ENCODE measurements at places on chromosomes 1 and 21.

- DNase-seq: no peak
Observed at GRCh38 chr1:40383095-40383487, 9.6 kb downstream of the SMAP2 start.

DNA sequence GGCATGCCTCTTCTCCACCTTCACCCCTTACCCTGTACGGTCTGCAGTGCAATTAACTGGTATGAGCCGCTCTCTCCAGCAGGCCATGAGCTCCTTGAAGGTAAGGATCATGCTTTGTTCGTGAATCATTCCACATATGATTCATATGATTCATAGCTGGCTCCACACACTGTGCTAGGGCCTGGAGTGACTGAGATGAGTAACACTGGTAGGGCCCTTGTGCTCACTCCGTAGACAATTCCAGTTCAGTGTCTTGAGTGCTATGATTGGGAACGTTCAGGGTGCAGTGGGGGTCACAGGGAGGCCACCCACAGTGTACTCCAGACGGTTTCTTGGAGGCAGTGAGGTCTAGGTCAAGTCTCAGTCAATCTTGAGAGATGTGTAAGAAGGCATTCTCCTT, 239.8 kb downstream of the LMX1A start:
- DNase-seq: no peak

- DNase-seq: no peak
Observed at GRCh38 chr1:151720125-151720524, 1.2 kb upstream of the RIIAD1 start.

DNA sequence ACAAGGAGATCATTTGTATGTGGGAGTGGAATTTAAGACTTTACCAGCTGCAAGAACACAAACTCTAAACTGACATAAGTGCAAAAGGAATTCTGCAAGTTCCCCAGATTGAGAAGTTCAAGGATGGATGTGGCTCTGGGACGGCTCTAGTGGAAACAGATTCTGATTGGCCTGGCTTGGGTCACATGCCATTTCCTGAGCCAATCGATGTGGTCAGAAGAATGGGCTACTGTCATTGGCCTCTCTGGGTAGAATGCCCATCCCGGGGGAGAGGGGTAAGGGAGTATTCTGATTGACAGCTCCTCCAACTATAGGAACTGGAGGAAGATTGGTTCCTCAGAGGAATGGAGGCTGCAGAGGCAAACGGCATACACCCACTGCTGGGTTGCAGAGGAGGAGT, 6.0 kb upstream of the IFNLR1 start:
- no peak for DNase-seq

GRCh38 chr1:238396140-238396539, 505.4 kb upstream of the ZP4 start:
- no peak for DNase-seq

DNA sequence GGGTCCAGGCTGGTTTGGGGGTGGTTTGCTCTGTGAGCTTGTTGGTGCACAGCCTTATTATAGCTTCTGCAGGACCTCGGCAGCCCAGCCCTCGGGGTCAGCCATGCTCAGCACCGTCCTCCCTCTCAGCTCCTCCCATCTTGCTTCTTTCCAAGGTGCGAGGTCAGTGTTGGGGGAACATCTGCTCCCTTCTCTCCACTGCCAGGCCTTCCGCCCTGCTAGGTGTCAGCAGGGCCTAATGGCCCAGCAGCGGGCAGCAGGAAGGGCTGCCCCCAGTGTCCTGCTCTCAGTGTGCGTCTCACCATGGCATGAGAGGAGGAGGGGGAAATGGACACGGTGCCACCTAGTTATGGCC, 36.5 kb upstream of the LRRC3 start:
- DNase-seq: no peak

- DNase-seq: no peak
Observed at GRCh38 chr1:111272081-111272480, 18.6 kb upstream of the CHIA start.

- no peak for DNase-seq
Observed at GRCh38 chr1:11523261-11523660, 44.3 kb downstream of the DISP3 start.

GRCh38 chr1:213166852-213167251, 115.8 kb downstream of the RPS6KC1 start:
- DNase-seq: no peak

GRCh38 chr1:19328486-19328885, 16.4 kb downstream of the SLC66A1 start:
- no peak for DNase-seq

DNA sequence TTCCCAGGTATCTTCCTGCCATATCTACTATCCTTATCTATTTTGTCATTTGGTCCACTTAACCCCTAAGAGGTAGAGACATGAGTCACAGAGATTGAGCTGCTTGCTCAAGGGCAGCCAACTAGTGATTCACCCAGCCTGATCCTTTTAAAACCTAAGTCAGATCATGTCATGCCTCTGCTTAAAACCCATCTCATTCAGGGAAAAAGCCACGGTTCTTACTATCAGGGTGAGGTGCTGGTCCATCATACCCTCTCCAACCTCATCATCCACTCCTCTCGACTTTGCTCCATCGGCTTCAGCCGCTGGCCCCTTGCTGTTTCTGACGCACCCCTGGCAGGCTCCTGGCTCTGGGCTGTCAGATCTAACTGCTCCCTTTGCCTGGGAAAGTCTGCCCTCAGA, 14.4 kb upstream of the PPP1R15B start:
- DNase-seq: no peak

GRCh38 chr1:44531785-44532566, 126.9 kb downstream of the RNF220 start:
- DNase-seq: no peak

DNA sequence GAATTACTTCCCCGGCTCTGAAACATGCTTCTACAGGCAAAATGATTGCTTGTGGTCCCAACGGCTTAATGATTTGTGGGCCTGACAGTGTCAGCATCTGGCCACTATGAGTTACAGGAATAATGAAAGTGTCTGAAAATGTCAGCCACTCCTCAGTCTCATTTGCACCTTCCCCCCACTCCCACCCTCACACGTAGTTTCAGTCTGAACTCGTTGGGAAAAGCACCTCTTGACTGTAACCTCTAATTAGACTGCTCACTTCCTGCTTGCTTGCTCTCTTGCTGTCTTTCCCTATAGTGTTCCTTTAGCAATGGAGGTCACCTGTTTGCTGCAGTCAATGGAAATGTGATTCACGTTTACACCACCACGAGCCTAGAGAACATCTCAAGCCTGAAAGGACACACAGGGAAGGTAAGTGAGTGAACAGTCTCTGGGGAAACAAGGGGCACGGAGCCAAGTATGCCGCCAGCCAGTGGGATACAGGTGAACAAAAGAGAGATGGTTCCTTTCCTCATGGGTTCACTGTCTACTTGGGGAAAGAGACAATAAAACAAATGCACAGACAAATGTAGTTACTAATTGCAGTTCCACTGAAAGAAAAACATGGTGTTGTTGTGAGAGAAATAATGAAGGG, 27.1 kb downstream of the CFAP57 start:
- no peak for DNase-seq

- DNase-seq: no peak
Observed at GRCh38 chr1:44170281-44170823, 28.9 kb upstream of the KLF18 start.

GRCh38 chr1:67059346-67059745, 5.4 kb upstream of the SLC35D1 start:
- DNase-seq: no peak

- no peak for DNase-seq
Observed at GRCh38 chr1:200518524-200518923, 102.0 kb downstream of the KIF14 start.

DNA sequence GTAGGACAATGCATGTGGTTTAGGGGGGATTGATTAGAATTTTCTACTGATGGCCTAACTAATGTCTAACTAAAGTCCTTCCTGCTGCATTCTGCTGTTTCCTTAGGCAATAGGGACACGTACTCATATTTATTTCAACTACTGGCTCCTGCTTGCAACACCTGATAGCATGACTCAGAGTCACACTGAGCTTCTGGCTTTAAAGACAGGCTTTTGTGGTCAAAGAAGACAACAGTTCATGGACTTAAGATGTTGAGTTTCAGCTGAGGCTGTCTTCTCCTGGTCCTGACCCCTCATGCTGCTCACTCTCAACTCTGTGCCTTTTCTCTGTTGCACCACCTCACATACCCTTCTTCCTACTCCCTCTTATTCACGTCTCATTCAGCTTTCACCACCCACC, 29.1 kb upstream of the TRABD2B start:
- no peak for DNase-seq

DNA sequence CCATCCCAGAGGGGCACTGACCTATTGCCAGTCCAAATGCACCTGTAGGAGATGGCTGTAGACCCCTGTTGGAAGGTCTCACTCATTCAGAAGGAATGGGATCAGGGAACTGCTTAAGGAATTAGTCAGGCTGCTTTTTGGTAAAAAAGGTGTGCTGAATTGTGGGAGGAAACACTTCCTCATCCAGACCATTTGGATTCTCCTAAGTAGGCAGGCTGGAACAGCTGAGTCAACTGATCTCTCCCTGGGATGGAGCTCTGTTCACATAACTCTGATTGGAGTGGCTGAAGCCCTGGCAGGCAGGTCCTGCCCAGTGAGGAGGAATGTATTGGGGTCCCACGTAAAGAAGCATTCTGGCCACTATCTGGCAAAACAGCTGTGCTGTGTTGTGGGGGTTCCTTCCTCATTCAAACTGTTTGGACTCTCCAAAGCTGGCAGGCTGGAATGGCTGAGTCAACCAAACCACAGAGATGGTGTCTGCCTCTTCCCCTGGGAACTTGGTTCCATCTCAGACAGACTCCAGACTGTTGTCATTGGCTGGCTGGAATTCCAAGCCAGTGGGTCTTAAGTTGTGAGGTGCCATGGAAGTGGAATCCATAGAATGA, 70.7 kb upstream of the PDC start:
- DNase-seq: no peak

- DNase-seq: no peak
Observed at GRCh38 chr1:11780380-11781147, 18.6 kb downstream of the C1orf167 start.

GRCh38 chr1:246157516-246157915, 349.6 kb downstream of the SMYD3 start:
- no peak for DNase-seq

DNA sequence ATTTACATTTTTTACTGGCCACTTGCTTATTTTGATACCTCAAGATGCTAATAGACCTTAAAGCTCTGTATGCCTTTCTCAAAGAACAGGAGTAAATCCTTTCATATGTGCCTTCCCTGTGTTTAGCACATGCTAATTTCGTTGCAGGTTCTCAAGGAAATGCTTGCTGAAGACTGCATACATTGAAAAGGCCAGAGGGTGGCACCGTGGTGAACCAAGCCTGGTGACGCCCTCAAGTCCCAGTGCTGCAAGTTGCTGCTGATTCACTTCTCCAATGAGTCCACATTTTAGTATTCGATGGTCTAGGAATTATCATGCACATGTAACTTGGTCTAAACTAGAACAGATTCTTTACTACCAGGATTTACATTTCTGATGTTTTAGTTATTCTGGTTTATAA, 94.1 kb downstream of the CLDN17 start:
- DNase-seq: no peak

DNA sequence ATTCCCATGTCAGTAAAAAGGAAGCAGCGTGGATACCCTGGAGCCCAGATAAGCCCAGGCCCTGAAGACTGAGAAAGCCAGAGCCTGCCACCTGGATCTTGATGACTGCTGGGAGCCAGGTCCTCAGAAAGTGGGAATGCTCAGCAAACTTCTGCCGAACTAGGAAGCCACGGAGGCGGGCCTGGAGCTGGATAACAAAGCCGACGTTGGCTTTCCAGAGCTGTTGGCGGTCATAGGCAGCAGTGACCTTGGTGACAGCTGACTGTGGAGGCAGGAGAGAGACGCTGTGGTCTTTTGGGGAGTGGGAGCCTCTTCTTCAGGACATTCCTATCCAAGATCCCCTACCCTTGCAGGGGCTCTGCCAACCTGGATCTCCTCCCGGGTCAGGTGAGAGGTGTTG, 24.4 kb downstream of the IQGAP3 start:
- no peak for DNase-seq

- DNase-seq: no peak
Observed at GRCh38 chr1:90919190-90919719, 102.6 kb downstream of the ZNF644 start.
